ENCODE measurements at places on chromosomes 4 and X.

DNA sequence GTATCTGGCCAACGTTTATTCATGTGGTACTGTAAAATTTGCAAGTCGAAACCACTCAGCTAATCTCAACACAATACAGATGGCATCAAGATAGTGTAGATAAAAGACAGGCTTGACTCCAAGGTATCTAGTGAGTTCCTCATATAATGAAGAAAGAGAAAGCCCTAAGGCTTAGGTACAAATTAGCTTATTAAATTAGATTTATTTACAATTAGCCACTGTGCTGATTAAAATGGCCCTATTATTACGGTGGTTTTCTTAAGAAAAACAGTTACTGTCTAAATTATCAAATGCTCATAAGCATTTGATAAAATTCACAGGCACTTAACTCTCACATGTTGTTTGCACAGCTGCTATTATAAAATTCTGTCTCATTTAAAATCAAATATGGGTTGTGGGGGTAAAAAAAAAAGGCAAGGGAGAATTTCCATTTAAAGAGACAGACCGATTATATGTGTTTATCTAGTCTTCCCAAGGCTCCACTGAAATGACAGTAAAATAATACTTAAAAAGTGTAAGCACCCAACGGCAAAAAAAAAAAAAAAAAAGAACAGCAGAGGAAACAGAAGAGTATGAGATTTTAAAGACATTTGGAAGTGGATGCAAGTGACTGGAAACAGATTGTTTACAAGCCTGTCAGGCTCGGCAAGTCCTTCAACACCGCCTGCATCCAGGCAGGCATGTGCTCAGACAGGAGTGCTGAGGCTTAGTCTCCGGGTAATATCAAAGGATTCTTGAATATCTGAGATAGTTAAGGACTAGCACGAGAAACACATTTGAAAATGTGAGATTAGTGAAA is 55.1 kb downstream of the FAM13A start:
- DNase-seq, result peak; percentile 80

DNA sequence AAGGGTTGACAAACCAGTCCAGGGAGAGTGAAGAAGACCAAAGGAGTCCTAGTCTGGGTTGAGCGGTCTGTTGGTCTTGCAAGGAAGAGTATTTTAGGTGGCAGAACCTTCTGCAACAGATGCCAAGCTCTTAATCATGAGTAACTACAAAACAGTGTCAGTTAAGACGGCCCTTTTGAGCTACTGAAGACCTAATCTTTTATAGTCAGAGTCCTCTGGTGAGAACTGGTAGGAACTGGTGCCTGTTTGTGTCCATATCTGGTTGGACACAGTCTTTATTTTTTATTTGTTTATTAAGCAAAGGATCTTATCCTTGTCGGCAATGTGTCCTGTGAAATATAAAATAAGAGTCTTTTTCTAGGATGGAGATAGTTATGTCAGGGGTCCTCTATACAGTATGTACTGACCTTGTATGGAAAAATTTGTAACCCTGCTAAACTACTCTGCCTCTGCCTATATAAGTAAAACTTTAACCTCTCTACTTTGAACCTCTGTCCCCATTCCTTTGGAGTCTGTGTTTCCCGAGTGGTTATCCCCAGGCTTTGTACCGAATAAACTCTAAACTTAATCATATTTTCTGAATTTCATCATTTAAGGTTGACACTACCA is 47.1 kb downstream of the FAM13A start:
- no peak for DNase-seq

GRCh38 chr4:65668201-65669089 is 1.8 kb downstream of the EPHA5 start:
- DNase-seq, result no peak

DNA sequence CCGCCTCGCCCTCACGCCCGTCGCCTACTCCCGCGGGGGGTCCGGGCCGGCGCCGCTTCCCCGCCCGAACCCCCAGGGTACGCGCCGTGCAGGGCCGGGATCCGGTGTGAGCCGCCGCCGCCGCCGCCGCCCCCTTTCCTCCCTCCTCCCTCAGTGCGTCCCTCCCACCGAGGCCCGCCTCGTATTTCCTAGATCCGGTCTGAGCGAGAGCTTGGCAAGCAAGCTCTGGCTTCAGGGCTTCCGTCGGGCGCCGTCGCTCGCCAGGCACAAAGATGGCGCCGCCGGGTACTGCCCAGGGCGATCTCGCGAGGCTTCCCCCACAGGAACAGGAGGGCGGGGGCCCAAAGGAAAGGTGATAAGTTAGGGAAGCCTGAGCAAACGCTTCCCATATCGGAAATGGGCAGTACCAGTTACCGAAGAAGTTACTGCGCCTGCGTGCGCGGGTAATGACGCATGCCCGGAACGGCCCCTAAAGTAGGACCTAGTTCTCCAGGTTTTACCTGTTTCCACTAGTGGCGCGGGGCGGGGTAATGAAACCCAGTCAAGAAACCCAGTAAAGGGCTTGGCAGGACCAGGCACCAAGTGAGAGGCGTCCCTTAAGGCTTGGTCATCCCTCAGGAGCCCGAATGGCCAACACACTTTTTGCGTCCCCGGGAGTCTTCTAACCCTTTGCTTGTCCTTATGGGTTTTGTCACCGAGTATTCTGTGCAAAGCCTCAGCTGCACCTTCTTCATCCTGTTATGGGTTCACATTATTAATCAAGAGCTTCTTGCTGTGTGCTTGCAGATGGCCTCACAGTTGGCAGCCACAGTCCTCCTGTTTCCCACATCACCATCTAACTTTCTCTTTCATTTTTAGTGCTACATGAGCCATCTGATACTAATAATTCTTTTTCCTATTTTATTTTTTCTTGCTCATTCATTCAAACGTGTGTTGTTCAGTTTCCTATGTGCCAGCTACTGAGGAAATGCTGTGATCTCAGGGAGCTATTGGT is at the start of gene TAB3:
TSS of gene TAB3 (minus strand) at position 108 of the 994 bp plus-strand sequence. CDS start 29,666 bp downstream, outside the sequence.
- DNase-seq, result peak; percentile 92

DNA sequence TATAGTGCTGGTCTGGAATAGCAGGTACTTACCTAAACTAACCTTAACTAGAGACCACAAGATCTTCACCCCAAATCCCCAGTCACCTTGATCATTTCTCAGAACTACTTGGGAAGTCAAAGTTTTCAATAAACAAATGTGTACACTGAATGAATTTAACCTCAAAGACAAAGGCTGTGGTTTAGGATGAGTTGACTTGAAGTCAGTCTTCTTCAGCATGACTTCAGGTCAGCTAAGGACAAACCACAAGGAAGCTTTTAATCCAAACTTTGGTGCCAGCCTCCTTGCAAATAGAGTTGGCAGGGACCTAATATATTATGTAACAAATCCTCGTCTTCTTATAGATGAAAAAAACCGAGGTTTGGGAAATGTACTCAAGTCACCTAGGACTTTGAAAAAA is 21.2 kb upstream of the VCX2 start:
- DNase-seq, result no peak

Measured in NCI-H748 treated with DMSO at 0.1 percent for 48 hours (cell line).